Cortex of kidney (tissue), 1 donor: ENCODE measurements at places on chromosomes 12 and 14.

DNA sequence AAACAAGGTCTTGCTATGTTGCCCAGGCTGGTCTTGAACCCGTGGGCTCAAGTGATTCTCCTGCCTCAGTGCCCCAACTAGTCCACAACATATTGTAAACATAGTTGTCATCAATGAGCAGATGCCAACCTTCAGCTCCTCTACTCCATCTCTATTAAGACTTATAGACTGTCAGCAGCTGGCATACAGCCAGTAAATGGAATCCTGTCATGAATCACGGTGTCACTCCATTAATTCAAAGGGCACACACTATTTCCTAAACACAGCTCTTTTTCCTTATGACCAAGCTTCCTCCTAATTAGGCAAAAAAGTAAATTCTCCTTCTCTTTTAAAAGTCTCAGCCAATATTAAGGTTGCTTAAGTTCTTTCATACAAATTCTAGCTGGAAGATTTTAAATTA lies 111.2 kb downstream of the ITPR2 start:
- no peak for DNase-seq

- no peak for DNase-seq
Observed at GRCh38 chr12:11524446-11524845, 125.0 kb upstream of the ETV6 start.

GRCh38 chr12:132157733-132158409 lies 13.6 kb downstream of the NOC4L start:
- no peak for DNase-seq

GRCh38 chr14:97513891-97514290 lies 716.7 kb downstream of the VRK1 start:
- DNase-seq = no peak

DNA sequence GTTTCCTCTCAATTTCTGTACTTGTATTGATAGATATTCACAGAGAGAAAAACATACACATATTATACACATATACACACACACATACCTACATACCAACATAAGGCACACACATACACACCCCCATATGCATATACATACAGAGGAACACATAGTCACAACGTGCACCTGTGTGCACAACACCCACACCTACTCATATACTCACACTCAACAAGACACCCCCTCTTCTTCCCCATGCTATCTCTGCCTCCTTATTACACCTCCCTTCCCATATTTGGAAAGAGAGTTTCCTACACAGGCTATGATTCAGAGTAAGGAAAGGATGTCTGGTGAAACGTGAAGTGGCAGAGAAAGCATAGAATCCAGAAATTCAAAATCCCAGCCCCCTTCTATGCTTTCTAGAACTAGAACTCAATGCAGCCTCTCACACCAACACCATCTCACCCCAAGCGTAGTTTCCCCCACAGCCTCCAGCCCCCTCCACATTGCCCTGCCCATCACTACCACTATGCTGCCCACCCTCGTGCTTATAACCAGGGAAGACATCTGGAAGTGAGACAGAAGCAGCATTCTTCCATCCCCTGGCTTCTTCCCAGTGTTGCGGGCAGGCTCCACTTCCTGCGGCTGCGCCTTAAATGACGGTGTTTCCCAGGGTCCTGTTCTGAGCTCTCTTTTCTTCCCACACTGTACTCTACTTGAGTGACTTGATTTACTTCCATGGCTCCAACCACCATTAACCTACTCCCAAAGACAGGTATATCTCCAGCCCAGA lies 2.4 kb downstream of the RNASE8 start:
- no peak for DNase-seq
